Stimulated activated CD4-positive, alpha-beta T cell treated with anti-CD3 and anti-CD28 coated beads, Interleukin-15, amount 100 ng/mL, for 1 hour (primary cell): ENCODE measurements at places on chromosomes 12 and 14.
A peak's percentile ranks its signal among the peaks of the same experiment; 100 is the strongest.

- DNase-seq: no peak
These were observed 2.7 kb upstream of the HDAC7 start for GRCh38 chr12:47822401-47822800.

GRCh38 chr14:92507174-92507768, 6.3 kb upstream of the RIN3 start:
- no peak for DNase-seq

DNA sequence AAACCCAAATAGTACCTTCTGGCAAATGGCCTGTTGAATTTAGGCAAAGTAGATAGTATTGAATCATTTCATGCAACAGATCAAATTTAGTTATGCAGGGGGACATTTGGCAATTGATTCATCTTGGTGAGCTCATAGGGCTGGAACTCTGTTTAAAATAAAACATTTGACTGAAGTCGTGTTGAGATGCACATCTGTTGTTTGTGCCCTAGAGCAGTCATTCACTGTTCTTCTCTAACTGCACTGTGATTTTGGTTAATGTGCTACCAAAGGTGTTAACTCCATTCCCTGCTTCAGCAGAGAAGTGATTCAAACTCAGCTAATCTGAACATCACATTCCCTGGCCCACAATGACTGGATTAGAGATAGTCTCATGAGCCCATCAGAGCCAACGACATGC, 44.0 kb upstream of the CSRP2 start:
- no peak for DNase-seq

- no peak for DNase-seq
These were observed 60.8 kb upstream of the CLMN start for GRCh38 chr14:95380350-95381042.

DNA sequence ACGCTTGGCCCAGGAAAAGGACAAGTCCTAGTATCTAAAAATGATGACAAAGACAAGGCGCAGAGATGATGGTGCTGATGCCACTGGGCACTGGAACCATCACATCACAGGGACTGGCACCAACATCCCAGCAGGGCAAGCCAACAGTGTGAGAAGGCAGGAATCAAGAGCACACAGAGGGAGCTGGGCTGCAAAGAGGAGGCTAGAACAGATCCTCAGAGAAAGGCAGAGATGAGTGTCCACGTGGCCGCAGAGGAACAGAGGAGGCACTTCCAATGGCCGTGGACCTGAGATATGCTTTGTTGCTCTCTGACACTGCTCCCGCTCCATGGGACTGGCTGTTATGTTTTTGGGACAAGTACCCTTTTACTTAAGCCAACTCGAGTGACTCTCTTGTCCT, 17.9 kb downstream of the FOXN3 start:
- DNase-seq: no peak

DNA sequence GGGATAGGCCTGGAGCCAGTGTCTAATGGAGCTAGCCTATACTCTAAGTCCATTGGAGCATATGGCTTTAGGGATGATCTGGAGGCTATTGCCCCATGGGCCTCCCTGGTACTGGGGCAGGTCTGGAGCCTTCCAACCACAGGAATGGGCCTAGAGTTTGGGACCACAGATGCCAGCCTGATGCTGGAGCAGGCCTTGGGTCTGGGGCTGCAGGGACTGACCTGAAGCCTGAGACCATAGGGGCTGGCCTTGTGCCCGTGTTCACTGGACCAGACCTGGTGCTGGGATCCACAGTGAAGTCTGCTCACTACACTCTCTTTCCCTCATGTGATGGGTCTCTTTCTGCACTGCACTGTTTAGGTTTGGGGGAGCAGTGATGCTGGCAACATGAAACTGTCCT, 95.0 kb downstream of the KLHL28 start:
- DNase-seq: no peak

GRCh38 chr14:50676814-50677516, 8.9 kb upstream of the SAV1 start:
- no peak for DNase-seq

DNA sequence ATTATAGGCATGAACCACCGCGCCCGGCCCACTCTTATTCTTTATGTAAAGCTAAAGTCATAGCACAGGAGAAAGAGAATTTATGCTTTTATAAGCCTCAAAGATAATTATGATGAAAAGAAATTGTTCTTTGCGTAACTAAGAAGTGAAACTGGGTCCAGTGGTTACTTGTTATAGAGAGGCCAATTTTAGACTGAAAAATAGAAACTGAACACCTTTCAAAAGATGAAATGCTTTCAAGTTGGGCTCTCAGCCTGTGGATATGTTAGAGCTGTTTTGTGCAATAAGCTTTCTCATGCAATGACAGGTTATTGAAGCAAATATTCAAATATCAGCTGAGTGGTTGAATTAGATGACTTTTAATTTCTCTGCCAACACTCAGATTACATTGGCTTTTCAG, 7.9 kb downstream of the TMEM253 start:
- DNase-seq: no peak

GRCh38 chr12:19125325-19125724, 4.2 kb upstream of the PLEKHA5 start:
- DNase-seq: no peak

DNA sequence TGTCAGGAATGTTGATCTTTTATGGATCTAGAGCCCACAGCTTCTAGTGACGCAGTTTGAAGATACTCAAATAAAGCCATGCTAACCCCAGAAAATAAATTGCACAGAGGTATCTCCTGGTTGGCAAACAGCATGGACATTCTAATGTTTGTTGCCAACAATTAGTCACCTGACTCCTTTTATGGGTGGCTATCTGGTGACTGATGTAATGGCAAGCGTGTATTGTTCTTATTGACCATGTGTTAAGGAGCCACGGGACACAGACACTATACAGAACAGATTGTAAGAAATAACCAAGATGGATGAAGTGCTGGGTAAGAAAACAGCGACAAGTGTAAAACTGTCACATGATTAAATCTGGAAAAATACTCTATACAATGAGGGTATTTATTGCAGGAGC, 401.3 kb upstream of the PDE3A start:
- DNase-seq: no peak

- no peak for DNase-seq
These were observed 20.9 kb upstream of the ATP5MC2 start for GRCh38 chr12:53696655-53697331.

DNA sequence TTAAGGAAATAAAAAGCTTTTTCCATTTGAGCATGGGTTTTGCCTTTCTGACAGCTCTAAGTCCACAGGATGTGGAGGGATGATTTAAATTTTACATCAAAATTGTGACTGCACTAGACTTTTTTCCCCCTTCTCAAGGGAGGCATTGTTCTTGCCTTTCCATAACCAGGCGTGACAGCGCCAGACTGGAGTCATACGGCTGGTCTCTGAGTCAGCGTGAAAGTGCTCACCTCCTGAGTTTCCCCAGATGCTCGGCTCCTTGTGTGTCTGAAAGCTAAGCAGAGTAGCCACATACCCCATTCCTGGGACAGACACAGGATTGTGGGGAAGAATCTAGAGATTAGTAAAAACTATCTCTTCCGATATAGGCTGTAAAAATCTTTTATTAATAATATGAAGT, 43.1 kb downstream of the SOX5 start:
- DNase-seq: no peak

GRCh38 chr12:98162906-98163678, 352.3 kb upstream of the TMPO start:
- no peak for DNase-seq

DNA sequence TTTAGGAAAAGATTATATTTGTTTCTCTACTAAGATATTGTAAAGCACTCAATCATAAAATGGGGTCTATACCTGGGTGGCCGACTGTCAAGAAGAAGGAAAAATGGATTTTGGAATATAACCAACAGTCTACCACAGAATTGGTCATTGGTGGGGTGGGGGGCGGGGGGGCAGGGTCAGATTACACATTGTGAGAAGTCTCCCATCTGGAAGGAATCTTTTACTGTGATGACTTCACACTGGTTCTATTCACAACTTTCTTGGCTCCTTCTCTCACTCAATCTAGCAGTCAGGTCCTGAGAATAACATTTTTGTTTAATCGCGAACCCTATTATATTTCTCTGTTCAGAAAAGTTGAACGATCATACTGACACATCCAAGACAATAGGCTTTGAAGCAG, 8.7 kb upstream of the CLEC4E start:
- no peak for DNase-seq

DNA sequence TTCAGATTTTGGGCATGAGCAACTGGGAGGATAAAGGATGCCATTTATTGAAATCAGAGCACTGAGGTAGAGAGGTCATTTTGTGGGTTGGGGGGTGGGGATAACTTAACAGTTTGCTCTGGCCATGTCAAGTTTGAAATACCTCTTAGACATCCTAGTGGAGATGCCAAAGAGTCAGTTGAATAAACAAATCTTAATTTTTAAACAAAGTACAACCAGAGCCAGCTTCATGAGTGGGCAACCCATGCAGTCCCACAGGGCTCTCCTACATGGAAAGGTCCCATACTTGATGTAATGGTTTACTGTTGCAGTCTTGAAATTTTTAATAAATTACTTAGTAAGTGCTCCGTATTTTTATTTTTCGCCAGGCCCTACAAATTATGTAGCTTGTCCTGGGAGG, 81.2 kb downstream of the ANO4 start:
- DNase-seq: no peak

GRCh38 chr12:58463051-58463450, 457.3 kb downstream of the LRIG3 start:
- no peak for DNase-seq

DNA sequence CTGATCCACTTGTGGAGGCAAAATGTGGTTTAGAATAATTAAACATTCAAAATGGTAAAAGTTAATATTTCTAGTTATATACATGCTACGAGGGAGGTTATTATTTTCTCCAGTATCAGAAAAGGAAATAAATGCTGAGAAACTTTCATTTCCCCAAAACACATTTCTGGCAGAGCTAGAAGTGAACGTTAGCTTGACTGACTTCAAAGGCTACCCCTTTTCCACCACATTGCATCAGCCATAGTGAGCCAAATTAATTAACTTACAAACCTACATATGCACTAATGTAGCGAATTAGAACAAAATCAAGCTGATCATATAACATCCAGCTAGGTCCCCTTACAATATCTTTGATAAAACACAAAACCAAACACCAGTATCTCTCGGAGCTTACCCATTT, 49.3 kb upstream of the RERGL start:
- no peak for DNase-seq

DNA sequence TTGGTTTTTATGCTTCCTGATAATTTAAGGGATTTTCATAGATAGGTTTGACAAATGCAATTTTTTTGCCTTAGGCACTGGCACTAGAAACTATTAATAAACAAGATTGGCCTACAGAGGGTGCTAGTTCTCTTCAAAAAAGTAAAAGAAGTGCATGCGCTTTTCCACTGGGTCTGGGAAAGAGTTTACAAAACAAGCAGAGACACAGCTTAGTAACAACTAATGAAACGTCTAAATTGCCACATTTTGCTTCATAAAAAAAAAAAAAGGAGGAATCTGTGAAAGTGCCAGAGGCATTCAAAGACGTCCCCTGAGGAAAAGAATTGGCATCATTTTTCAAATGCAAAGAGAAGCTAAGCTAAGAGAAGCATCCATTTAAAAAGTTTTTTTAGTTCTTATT, 58.3 kb upstream of the EEA1 start:
- DNase-seq: no peak

- DNase-seq: no peak
These were observed 1.4 kb upstream of the PDE3A start for GRCh38 chr12:20366776-20367409.

DNA sequence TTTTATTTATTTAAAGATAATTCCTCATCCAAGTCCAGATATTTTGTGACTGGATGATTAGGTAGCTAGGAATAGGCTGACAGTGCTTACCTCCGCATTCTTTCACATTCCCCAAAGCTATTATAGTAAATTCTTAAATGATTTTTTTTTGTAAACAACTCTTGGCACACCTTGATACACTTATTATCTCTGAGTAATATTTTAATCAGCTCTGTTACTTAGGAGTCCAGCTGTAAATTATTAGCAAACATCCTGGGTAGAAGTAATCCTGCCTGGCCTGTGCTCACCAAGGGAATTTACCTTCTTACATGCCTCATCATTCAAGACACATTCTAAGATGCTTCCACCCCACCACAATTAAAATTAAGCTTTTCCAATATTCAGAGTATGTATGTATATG, 186.1 kb downstream of the SLC2A13 start:
- no peak for DNase-seq

GRCh38 chr12:5430641-5431603, 986 bp upstream of the NTF3 start:
- no peak for DNase-seq

DNA sequence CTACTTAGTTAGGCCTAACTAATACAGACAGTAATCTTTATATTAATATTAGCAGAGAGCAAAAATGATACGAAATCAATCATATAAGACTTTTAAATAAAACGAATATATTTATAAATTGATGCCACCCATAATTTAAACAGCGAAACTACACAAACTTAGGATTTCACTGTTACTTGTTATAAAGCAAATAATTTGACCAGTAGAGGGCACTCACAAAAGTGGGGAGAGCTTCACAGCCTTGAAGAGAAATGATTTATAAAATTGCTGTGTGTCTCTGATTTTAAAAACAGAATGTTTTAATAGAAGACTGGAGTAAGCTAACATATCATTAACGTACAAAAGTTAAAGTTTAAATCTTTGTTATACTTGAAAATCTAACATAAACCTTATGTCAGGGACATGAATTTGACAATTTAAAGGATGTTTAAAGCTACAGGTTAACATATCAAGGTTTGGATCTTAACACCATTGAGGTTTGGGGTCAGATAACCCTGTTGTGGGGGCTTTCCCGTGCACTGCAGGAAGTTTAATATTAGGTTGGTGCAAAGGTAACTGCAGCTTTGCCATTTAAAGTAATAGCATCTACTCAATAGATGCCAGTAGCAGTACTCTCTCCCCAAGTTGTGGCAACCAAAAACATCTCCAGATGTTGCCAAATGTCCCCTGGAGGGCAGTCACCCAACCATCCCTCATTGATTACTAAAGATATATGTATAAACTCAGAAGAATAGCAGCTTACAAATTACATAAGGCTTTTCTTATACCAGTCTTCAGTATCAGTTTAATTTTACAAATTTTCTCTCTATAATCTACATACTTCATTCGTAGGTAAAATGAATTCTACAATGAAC, 9.3 kb downstream of the KRAS start:
- DNase-seq: no peak

DNA sequence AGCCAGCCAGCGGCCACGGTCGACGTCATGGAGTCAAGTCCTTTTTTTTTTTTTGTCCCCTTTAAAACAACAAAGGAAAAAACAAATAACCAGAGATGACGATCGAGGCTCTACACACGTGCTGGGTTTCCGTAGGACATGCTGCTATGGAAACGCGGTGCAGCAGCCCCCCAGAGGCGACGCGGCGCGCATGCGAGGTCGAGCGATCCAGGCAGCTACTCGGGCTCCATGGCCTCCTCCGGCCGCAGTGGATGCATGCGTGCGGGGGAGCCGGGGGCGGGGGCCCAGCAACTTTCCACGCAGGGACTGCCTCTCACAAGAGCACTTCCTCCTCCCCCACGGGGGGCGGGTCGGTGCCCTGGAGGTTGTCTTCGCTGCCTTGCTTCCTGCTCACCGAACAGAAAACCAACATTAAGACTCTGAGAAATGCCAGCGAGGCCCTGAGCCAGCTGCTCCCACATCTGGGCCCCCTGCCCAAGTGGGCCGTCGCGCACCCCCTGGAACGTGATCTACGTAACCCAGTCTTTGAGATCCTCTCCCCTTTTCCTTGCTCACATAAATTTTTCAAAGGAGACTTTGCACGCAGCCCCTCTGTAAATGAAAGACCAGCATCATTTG, 30.7 kb downstream of the P2RX4 start:
- DNase-seq: peak; percentile 86
